ENCODE measurements at places on chromosomes 13 and 19.

GRCh38 chr19:11710313-11710712, 28.4 kb downstream of the ZNF823 start:
- DNase-seq, result no peak

DNA sequence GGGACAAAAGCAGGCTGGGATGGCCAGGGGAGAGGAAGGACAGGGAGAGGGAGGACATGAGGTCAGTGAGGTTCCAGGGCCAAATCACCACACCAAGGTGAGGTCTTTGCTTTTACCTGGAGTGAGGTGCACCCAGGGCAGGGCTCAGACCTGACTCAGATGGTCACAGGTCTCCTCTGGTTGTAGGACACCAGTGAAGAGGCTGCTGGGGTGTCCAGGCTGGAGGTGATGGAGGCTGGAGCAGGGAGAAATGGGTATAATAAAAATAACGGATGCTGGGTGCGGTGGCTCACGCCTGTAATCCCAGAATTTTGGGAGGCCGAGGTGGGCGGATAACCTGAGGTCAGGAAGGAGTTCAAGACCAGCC, 6.9 kb downstream of the GRAMD1A start:
- no peak for DNase-seq

- DNase-seq, result no peak
Measured at GRCh38 chr13:70668293-70668692, 560.0 kb upstream of the KLHL1 start.

GRCh38 chr19:18170714-18171255, 2.8 kb upstream of the IFI30 start:
- DNase-seq, result no peak

GRCh38 chr13:25462301-25463125, 90.7 kb downstream of the ATP8A2 start:
- DNase-seq, result no peak

GRCh38 chr19:5993201-5993600, 15.3 kb upstream of the RANBP3 start:
- no peak for DNase-seq

Measured in T47D (cell line).